ENCODE measurements at places on chromosomes 5 and 9.

- DNase-seq: no peak
Observed at GRCh38 chr9:104028827-104029226, 65.3 kb upstream of the SMC2 start.

GRCh38 chr5:174535669-174536068 is 188.7 kb upstream of the MSX2 start:
- DNase-seq: no peak

DNA sequence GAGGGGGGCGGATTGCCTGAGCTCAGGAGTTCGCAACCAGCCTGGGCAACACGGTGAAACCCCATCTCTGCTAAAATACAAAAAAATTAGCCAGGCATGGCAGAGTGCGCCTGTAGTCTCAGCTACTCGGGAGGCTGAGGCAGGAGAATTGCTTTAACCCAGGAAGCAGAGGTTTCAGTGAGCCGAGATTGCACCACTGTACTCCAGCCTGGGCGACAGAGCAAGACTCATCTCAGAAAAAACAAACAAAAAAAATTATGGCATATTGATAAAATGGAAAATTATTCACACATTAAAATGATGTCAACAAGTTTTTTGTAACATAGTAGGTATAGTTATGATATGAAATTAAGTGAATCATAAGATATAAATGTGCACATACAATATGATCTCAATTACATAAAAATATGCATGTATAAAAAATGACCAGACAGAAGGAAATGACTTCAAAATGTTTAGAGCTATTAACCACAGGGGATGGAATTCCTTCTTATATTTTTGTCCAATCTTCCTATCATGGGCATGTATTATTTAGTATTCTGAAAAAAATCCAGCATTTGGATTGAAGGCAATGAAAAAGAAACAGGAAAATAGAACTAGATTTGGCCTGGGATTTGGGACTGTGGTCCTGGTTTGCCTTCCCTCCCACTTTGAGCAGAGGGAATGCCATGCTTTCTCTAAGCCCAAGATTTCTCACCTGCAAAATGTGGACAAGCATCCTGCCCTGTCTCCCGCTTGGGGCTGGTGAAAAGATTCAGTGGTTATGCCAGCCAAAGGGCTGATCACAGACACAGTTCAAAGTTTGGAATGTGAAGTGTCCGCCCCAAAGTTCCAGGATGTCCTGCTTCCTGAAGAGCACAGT is 19.5 kb downstream of the SPAAR start:
- no peak for DNase-seq

DNA sequence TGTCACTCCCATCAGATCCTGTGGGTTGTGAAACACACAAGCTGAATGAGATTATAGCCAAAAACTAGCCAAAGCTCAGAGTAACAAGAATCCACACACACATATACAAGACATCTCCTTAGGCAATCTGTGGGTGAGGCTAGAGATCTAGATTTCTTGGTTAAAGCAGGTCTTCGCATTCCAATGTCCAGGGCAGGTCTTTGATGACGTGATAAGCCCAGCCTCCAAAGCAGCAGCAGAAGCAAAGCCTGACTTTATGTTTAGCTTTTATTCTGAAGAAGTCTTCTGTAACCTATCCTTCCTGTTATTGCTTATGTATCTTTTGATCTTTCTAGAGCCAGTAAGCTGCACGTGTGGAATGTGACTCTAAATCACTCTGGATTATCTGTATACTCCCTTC is 199.1 kb upstream of the SLC30A5 start:
- no peak for DNase-seq

DNA sequence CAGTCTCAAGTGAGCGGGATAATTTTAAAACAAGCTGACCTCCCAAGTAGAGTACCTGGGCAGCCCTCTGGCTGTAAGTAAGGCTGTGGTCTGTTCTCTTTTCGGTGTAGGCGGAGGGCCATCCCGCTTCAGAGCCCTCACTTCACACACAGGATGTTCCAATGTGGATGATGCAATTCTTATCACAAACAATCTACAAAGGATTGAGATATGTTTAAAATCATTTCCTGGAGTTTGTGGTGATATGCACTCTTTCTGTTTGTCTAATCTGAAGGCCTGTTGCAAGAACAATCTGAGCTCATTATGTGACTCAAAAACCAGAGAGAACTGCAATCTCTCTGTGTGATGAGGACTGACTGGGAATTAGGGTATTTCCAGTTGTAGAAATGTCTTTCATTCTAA is 42.5 kb downstream of the ITGA2 start:
- DNase-seq: no peak

GRCh38 chr5:171533153-171533552 is 113.7 kb downstream of the FGF18 start:
- no peak for DNase-seq

- no peak for DNase-seq
Observed at GRCh38 chr5:108003178-108003577, 332.4 kb upstream of the EFNA5 start.

DNA sequence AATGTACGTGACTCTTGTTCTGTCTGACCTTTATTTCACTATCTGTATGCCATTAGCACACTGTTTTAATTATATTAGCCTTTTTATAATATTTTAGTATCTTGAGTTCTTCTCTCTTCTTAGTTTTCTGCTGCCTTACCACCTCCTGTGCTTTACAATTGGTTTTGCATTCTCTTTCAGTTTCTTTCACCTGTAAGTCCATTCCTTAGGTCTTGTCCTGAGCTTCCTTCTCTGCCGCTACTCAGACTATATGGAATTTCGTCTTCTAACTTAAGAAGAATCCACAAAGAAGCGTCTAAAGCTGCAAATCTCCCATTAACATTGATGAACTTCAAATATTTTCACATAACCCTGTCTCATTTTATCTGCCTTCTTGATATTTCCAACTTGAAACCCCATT is 642.9 kb downstream of the MAT2B start:
- no peak for DNase-seq

GRCh38 chr9:77038281-77039036 is 19.0 kb downstream of the FOXB2 start:
- DNase-seq: no peak

Measured in DMS79 (cell line).